ENCODE measurements at places on chromosomes 5 and 9.

GRCh38 chr5:133945568-133945967 is 22.9 kb downstream of the C5orf15 start:
- no peak for DNase-seq

- no peak for DNase-seq
Measured at GRCh38 chr5:26894719-26895263, 143.6 kb downstream of the CDH9 start.

DNA sequence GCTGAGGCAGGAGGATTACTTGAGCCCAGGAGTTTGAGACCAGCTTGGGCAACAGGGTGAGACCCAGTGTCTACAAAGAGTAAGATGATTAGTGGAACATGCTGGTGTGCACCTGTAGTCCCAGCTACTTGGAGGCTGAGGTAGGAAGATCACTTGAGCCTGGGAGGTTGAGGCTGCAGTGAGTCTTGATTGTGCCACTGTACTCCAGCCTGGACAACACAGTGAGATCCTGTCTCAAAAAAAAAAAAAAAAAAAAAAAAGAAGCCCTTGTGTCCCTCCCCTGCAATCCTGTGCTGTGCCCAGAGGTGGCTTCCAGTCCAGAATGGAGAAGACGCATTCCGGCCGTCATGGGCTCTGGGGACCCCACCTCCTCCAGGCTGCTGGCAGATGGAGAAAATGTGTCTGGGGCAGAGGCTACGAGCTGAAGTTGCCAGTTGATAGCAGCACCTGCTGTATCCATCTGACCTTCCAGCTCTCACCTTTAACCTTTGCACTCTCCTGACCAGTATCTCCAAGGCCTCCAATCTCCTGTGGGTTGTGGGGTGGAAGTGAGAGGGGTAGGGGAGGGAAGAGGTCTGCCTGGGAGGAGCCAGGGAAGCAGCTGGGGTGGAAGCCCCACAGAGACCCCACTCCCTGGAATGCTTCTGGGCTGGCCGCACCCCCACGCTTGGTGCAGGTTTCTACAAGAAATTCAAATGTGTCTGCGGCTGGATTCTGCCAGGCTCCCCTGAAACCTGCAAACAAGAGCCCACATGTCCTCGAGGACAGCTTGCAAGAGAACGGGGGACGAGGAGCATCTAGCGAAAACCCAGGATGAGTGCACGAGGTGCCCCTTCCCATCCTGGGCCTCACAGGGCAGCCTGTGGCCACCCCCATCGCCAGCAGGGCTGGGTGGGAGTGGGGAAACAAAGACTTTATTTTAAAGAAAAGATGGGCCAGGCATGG is 148.3 kb upstream of the IER5L start:
- DNase-seq = no peak

DNA sequence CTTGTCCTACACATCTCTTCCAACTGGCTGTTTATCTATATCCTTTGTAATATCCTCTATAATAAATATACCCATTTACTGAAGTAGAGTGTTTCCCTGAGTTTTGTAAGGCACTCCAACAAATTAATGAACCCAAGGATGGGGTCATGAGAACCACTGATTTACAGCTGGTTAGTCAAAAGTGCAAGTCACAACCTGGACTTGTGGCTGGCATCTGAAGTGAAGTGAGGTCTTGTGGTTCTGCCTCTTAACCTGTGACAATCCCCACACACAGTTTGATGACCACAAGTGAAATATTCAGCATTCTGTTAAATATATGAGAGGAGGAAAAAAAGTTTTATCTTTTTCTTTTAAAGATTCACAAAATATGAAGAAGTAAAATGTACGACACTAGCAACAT is 126.1 kb downstream of the NR2F1-AS1 start:
- DNase-seq = no peak

DNA sequence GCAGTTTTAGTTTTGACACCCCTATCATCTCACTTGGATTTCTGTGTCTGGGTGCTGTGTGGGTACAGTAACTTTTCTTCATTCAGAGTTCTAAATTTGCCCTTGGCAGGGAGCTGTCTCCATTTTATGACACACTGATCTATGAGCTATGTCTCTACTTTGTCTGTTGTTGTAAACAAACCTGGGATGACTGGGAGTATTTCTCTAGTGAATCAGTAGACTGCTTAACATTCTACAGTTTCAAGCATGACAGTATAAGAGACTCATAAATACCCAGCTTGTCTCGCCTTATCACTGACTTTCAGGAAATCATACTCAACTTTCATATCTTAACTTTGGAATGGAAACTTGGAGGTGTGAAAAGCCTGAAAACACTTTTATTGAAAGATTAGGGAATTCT is 212.1 kb upstream of the NUDT12 start:
- DNase-seq = no peak

DNA sequence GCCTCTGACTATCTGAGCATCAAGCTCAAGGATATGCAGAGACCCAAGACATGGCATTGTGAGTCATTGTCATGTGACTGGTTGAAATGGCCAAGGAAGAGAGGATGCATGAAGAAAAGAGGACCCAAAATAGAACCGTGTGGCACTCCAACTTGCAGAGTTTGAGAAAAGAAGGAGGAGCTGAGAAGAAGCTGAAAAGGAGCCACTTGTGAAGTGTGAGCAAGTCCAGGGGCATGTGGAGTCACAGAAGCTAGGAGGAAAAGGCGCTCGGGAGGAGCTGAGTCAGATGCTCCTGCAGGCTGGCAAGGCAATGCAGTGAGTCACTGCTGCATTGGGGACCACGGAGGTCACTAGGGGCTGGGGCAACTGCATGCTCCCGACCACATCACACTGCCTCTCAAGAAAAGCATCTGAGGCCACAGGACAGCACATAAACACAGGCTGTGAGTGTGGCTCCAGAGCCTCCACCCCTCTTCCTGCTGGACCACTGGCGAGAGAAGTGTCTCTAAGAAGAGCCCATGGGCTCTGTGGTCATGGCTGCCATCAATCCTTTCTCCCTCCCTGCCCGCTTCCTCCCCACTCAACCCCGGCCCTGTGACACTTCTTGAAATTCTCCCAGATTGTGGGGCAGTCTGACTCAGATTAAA is 197.6 kb downstream of the DRD1 start:
- no peak for DNase-seq

DNA sequence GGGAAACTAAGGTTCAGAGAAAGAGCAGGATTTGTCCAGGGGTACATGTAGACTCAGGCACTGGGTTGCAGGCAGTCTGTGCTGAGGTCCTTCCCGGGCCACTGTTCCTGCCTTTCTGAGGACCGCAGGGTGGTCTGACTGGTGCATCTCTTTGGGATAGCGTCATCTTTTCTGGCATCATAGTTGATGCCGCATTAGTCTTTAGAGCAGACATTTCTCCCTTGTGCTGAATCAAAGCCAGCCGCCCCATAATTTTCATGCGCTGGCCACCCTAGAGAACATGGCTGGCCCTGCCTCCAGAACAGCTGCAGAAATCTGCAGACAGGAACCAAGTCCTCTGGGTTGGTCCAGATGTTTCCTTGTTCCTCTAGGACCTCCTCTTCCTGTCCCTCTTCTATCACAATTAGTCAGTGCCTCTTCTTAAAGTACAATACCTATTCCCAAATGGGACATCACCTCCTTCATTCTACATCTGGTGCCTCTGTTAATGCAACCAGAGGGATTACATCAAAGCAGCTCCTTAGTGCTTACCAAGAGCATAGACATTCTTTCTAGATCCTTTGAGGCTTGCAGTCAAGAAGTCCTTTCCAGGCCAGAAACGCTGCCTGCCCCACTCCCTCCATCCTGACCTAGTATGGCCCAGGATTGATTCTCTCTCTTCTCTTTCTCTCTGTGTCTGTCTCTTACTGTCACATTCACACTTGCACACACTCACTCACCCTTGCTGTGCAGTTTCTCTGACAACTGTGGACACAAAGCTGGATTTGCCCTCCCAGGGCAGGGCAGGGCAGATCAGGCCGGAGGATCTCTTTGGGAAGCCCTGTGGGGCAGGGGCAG is 42.0 kb upstream of the ORM1 start:
- no peak for DNase-seq

- no peak for DNase-seq
Measured at GRCh38 chr5:113038714-113039113, 62.1 kb downstream of the DCP2 start.

DNA sequence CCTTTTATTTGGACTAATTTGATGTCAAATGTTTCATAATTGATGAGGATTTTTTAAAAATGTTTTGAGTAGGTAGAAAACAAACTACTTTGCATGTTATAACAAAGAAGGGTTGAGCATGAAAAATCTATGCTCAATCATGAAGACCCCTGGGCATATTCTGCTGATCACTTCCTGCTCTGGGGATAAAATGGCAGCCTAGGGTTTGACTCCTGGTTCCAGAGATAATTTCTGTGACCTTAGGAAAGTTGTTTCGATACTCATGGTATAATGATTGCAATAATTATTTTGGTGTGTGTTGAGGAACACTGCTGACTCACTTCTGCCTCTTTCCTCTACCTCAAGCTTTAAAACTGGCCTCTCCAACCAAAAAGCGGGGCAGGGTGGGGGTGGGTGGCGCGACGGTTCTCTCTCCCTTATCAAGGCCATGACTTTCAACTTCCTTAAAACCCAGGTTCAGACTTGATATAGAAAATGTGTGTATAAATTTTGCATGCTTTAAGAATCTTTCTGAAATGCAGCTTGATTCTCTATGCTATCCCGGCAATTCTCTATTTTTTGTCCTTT is 6.0 kb upstream of the PIP5K1B start:
- no peak for DNase-seq

- no peak for DNase-seq
Measured at GRCh38 chr5:179250561-179251225, 94.6 kb downstream of the ADAMTS2 start.

DNA sequence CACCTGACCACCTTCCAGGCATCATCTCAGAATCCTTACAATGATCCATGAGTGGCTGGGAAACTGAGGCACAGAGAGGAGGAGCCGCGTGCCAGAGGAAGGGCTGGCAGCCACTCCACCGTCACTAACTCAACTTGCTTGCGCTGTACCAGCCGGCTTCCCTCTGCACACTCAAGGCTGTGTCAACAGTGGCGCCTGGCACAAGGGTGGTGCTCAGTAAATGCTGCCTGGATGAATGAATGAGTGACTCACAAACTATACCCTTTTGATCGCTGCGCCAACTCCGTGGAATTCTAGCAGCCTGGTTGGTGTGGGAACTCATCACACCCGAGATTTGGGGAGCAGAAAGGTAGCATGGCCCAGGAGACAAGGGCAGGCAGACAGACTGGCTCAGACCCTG is 21.9 kb downstream of the PRRX2 start:
- DNase-seq = no peak

DNA sequence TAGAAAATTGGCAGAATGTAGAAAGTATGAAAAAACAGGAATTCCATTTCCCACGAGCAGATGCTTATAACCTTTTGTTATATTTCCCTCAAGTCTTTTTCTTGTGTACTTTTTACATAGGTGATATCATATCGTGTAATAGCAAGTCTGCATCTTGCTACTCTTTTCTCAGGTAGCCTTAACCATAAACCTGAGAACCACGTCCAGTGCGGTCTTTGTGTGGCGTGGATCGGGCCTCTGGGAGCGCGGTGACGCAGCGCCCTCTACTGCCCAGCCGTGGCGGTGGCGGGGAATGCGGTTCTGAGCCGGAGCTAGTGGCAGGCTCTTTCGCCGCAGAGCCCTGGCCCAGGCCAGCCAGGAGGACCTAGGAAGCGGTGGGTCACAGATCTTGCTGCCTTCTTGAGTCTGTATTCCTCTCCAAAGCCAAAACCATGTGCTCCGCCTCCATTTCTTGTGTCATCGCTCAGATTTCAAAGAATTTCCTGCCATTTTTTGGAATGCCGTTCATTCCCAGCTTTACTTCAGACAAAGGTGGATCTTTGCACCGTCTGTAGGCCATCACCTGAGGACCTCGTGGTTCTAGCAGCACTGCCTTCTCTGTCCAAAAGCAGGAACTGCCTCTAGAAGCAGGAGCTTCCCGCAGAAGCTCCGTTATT is 71.9 kb downstream of the MVB12B start:
- DNase-seq = peak; percentile 24

- DNase-seq = no peak
Measured at GRCh38 chr5:103098993-103099392, 20.9 kb downstream of the GIN1 start.

GRCh38 chr5:24183981-24184380 is 460.8 kb downstream of the CDH10 start:
- DNase-seq = no peak

- DNase-seq = no peak
Measured at GRCh38 chr5:93622240-93622885, 39.3 kb downstream of the NR2F1 start.

- DNase-seq = no peak
Measured at GRCh38 chr5:51573835-51574234, 190.6 kb downstream of the ISL1 start.

DNA sequence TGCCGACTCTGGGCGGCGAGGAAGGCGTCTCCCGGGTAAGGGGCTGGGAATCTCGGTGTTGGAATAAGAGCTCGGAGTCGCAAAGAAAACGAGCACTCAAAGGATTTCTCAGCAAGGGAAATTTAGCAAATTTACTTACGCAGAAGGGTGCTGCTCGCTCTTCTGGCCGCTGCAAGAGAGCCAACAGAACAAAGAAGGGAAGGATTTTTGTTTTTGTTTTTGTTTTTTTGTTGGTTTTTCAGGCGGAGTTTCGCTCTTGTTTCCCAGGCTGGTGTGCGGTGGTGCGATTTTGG is 279 bp downstream of the GTF3C5 start:
- DNase-seq = no peak

DNA sequence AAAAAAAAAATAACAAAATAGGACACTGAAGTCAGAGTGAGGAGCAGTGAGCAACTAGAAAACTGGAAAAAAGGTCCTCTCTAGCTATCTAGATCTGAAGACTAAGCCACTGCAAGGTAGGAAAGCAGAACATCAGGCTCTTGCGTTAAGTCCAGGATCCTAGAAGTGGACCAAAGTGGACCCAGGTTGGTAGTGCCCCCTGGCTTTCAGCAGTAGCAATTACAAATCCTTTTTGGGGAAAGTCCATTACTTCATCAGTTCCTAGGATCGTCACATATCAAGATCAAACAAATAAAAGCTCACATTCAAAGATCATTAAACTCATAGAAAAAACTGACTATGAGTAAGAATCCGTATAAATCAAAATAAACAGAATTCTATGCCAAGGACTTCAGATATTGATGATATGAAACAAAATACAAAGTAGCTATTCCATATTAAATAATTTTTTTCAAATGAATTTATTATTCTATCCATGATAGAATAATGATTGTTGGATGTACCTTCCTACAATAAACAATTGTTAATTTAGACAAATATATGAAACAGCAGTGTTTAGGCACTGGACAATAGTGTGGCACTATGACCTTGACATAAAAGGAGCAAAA is 6.5 kb upstream of the RICTOR start:
- DNase-seq = no peak

DNA sequence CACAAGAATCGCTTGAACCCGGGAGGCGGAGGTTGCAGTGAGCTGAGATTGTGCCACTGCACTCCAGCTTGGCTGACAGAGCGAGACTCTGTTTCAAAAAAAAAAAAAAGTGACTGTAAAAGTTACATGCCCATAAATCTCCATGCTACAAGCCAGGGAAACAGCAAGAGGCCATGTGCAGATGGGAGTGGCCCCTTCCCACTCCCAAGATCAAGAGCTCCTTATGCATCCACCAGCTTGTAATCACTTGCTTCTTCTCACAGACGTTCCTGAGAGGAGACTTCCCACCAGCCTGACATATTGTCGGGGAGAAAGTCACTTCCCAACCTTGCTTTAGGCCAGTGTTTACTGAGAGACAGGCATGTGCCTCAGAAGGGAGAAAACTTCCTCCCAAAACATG is 45.6 kb upstream of the N4BP3 start:
- no peak for DNase-seq

GRCh38 chr5:76134646-76135045 is 51.5 kb downstream of the SV2C start:
- DNase-seq = no peak
